Naive thymus-derived CD8-positive, alpha-beta T cell (primary cell): ENCODE measurements at places on chromosomes 2 and 18.

DNA sequence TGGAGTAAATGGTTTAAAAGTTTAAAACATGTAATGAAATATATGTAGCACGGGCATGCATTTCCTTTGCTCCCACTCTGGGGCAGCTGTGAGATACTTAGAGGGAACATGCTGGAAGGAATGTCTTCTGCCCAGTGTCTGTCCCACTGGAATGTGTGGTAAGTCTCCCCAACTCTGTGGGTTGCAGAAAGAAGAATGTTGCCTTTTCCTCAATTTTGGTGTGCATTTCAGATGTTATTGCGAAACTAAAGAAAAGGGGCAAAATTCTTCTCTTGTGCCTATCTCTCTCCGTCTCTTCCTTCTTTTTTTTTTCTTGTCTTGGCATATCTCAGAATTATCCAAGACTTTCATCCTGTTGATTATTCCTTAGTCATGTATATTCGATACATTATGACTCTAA, 201.1 kb downstream of the SH3RF3 start:
- DNase-seq = no peak

GRCh38 chr2:216664593-216665034, 30.7 kb downstream of the IGFBP5 start:
- DNase-seq = no peak

DNA sequence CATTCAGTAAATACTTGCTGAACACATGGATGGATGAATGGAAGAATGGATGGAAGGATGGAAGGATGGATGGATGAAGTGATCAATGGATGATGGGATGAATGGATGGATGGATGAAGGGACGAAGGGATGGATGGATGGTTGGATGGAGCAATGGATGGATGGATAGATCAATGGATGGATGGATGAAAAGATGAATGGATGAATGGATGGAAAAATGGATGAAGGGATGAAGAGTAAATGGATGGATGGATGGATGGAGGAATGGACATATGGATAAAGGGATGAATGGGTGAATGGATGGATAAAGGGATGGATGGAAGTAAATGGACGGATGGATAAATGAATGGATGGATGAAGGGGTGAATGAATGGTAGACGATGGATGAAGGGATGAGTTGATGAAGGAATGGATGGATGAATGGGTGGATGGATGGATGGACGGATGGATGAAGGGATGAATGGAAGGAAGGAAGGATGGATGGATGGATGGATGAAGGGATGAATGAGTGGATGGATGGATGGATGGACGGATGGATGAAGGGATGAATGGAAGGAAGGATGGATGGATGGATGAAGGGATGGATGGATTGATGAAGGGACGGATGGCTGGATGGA, 13.9 kb upstream of the ID2 start:
- no peak for DNase-seq

GRCh38 chr2:40240070-40240469, 211.8 kb downstream of the SLC8A1 start:
- DNase-seq = no peak

- no peak for DNase-seq
Observed at GRCh38 chr2:83394134-83394904, 1064.8 kb downstream of the SUCLG1 start.

GRCh38 chr2:64404002-64404731, 49.8 kb upstream of the LGALSL start:
- DNase-seq = no peak

DNA sequence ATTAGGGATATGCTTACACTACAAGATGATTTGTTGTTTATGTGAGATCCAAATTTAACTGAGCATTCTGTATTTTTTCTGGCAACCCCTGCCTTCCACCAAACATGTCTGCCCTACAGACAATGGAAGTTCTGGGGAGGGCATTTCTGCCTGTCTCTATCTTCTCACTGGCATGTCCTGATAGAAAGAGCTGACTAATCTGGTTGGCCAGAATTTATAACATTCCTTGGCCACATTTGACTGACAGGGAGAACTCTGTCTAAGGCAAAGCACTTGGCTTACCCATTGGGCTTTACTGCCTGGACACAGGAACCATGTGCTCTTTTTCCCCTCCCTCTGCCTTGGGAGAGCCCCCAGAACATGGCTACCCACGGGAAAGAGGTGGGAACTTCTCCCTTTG, 70.6 kb upstream of the TMEM178A start:
- DNase-seq = no peak

GRCh38 chr2:198657512-198658121, 800.1 kb downstream of the SATB2 start:
- no peak for DNase-seq
